ENCODE measurements at places on chromosomes 1 and 21.

- DNase-seq: no peak
Observed at GRCh38 chr1:117312453-117313138, 54.7 kb upstream of the MAN1A2 start.

GRCh38 chr21:38156200-38156599 lies 100.6 kb upstream of the KCNJ15 start:
- no peak for DNase-seq

GRCh38 chr21:45040157-45040711 lies 34.1 kb upstream of the ADARB1 start:
- no peak for DNase-seq

GRCh38 chr1:89356658-89357400 lies 7.0 kb upstream of the GBP6 start:
- no peak for DNase-seq

DNA sequence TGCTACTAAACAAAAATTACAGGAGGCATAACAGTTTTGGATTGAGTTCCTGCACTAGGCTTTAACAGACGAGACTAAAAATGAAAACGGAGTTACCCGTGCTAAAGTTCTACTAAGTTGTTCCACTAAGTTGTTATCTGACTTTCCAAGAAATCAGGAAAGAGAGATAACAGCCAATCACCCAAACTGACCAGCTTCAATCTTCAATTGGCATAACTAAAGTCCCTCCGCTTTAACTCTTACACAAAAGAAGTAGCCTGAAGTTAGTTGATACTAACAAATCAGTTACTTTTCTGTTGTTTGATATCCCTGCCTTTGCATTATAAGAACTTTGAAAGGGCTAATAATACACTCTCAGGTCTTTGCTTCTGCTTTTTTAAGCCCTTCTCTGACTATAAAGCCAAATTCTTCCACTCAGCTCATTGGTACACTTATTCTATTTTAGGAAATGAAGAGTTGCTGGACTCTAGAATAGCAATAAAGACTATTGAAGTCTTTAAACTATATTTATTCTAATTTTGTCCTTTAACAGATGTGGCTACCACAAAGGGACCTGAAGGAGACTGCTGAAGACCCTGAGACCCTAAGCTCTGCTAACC lies 61.3 kb downstream of the TESK2 start:
- DNase-seq: no peak

- no peak for DNase-seq
Observed at GRCh38 chr1:184022668-184023067, 14.9 kb downstream of the COLGALT2 start.

DNA sequence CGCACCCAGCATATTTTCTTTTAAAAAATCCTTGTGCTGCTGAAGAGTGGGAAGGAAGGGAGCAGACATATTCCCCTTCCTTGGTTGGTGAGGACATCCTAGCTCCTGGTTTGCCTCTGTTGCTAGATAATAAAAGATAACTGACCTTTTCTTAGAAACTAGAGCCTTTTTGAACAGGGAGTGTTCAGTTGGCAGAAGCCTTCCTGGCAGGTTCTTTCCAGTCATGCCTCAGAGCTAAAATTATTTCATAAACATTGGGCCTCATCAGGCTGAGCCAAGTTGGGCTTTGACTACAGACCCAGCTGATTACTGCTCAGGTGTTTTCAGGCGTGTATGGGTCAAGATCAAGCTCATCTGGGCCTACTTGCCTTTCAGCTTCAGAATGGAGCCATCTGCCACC lies 22.7 kb upstream of the SH3BGRL3 start:
- DNase-seq: no peak

DNA sequence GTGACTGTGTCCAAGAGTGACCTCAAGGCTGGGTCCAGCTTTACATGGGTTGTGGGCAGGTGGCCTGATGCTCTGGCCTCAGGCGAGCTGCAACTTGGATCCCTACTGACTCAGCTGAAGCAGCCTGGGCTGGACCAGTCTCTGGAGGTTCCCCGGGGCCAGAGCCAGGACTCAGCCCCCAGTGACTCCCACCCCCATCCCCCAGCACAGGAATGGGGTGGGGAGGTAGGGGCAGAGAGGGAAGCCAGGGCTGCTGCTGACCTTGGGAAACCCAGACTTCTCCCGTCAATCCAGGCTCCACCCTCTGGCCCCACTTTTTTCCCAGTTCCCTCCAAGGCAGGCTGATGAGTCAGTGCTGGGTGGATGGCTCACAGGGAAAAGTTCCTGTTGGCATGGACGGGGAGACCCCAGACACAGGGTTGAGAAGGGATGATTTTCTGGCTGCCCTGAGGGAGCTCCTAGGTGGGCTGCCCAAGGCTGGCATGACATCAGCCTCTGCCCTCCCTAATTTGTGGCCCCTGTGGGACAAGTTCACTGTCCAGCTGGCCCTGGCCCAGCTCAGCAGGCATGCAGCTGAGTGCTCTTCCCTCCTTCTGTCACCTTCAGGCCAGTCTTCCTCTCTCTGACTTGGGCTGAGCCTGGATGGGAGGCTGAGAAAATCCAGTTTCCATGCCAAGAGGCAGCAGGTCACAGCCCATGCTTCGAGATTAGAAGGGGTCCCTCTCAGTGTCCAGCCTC lies 2.2 kb downstream of the ZC3H12A start:
- no peak for DNase-seq

DNA sequence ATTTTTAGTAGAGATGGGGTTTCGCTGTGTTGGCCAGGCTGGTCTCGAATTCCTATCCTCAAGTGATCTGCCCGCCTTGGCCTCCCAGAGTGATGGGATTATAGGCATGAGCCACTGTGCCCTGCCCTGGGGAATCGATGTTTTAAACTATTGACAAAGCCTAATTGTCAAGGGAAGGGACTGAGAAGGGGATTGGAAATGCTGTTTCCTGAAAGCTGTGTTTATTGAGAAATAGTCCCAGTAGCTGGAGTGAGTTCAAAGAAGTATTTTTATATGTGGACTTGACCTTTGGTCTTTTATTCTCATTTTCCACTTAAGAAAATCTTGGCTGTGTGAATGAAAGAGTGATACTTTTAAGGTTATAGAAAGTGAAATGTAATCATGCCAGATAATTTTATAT lies 47.5 kb downstream of the KIF1B start:
- no peak for DNase-seq

GRCh38 chr1:70348399-70349165 lies 5.9 kb downstream of the ANKRD13C start:
- no peak for DNase-seq

DNA sequence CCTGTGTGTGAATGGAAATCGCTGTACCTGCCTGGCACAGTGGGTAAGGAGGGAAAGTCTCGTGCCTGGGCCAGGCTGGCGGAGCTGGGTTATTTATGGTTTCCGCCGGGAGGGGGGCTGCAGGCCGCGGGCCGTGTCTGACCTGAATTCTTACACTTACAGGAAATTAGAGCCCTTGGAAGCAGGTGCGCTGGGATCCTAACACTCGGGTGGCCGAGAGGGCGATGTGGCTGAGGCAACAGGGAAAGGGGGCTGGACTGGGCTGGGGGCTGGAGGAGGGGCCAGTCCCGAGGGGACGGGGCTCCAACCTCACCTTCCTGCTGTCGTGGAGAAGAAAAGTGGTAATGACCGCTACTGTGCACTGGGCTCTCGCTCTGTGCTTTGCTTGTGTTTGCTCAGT lies 109.4 kb upstream of the WNT4 start:
- no peak for DNase-seq

- DNase-seq: no peak
Observed at GRCh38 chr1:151841141-151841540, 1.5 kb upstream of the C2CD4D start.

DNA sequence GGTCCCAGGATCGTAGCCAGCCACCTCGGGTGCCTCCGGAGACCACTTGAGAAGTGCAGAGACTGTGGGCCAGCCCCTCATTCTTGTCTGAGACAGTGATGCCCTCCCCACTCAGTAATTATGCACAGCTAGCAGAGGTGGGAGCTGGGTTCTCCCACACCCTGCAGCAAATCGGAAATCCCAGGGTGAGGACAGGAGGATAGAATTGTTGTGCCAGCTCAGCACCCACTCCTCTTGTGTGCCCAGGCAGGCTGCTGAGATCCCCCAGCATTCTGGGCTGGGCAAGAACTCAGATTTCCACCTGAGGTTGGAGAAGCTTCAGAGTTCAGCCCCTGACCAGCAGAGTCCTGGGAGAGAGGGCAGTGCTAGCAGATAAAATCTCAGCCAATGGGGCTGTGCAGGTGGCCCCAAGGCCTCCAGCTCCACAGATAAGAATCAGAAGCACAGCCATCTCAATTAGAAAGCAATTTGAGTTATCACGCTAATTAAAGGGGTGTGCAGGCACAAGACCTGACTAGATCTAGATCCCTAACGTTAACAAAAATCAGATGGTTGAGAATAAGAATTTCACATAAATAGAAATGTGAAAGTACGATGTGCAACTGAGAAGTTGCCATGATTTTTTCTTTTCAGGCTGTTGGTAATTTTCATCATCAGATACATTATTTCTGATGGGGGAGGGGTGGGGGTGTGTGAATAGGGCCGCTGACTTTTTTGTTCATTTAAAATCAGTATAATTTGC lies 45.5 kb upstream of the IRF2BP2 start:
- DNase-seq: no peak

DNA sequence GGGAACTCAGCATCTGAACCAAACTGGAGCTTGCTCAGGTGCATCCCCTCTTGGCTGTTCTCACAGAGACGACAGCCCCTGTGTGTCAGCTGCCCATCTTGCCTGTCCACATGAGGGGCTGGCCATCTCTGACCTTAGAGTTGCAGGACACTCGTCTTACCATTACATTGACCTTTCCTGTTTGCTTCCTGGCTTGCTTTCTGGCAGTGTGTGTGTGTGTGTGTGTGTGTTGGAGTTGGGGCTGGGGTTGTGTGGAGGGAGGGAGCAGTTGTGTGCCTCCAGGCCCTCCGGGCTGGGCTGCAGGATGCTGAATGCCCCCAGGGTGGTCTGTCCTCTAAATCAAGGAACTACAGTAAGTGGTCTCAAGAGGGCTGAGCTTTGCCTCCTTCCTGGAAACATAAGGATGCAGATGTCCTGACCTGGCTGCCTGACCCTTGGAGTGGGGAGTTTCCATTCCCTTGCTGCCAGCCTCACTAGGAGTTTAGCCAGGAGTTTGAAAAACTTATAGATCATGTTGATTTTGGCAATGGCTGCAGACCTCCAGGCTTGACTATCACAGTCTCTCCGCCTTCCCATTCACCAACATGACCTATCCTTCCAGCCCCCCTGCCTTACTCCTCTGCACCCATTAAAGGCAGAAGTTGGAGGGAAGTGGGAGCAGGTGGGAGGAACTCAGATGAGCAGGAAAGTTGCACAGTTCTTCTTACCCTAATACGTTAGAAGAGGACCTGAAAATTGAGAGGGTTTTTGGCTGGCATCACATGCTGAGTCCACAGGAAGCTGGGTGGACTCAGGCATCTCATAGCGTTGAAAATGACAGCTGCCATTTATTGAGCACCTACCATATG lies 19.0 kb downstream of the RASSF5 start:
- DNase-seq: no peak

DNA sequence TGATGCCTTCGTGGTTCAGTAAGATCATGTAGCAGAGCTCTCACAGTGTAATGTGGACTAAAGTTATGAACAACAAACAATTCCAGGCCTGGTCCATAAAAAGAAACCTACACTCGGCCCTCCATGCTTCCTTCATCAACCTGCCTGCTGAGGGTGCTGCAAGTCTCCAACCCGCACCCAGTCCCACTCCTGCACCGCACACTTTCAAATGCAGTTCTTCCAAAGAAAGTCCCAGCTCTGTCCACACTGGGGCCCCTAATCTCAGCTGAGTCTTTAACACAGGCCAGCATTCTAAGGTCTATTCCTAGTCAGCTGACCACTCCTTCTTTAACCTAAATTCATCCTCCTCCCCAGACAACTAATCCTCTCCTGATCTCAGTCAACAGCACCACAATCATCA lies 71.5 kb upstream of the NR5A2 start:
- DNase-seq: no peak

DNA sequence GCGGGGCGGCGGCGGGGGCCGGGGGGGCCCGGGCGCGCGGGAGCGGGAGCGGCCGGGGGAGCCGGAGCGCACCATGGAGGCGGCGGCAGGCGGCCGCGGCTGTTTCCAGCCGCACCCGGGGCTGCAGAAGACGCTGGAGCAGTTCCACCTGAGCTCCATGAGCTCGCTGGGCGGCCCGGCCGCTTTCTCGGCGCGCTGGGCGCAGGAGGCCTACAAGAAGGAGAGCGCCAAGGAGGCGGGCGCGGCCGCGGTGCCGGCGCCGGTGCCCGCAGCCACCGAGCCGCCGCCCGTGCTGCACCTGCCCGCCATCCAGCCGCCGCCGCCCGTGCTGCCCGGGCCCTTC lies 546 bp downstream of the SKI start:
- DNase-seq: no peak

DNA sequence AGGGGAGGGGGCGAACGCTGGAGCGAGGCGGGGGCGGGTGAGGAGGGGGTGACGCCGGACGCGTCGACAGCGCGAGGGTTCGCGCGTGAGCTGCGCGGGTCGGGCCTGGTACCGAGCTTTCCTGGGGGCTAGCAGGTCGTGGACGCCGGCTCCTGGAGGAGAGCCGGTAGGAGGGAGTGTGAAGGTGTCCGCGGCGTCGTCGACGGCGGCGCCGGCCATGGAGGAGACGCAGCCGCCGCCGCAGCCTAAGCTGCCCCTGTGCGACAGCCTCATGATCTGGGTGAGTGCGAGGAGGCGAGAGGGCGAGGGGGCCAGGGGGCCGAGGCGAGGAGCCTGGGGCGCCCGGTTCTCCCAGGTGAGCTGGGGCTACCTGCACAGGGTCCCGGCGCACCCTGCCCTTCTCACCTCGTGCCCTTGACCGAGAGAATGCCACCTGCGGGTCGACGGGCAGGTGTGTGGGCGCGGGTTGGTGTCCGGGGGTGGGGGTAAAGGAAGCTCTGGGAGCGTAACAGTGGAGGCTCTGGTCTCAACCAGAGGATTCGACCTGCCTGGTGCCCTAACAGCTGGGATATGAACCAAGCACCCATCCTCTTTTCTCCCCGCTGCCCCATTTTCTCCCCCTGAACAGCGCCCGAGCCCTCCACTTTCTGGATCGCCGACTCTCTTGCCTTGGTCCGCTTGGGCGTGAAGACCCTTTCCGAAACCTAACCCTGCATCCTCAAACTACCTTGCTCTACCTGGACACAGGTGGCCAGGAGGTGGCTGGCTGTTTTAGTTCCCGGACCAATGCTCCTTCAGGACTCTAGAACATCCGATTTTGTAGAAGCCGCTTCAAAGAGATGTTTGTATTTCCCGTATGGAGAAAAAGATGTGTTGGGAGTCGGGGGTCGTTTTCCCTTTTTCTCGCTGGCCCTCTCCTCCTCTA lies at the start of gene HOOK1:
Gene HOOK1, plus strand, starts transcription at position 49 of the 925 bp plus-strand sequence. Its CDS starts 169 bp downstream, at position 218.
- DNase-seq: no peak

DNA sequence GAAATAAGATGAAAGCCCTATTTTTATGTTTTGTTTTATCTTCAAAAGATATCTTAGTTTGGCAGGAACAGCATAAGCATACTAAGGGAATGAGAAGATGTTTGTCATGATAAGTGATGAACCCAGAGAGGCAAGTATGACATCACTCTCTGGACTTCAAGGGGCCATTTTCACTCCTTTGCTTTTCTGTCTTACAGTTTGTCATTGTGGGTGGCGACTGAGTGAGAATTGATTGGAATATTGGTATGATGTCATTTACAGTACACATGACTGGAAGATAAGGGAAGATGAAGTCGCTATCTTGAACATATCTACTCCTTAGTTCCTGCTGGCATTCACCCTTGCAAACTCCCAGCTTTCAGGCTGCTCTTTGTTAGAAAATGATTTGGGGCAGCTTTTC lies 258.1 kb upstream of the RAB4A start:
- no peak for DNase-seq

All from hypothalamus (tissue), 51 donors.